ENCODE measurements at places on chromosomes 5 and 9.

GRCh38 chr9:36328798-36329411 lies 70.7 kb upstream of the GNE start:
- no peak for DNase-seq

DNA sequence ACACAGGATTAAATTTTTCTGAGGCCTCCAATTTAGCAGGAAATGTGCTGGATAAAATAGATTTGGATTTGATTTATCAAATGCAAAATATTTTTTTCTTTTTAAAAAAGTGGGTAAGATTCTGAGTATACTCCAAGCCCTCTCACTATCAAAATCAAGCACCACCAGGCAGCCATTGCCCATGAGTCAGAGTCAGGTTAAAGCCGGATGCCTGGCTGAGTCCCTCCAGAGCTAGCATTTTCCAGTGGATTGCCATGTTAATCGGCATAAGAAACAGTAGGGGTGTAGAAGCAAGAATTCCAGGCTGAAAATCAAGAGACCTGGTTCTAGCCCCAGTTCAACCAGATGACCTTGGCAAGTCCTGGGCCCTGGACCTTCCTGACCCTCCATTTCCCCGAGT lies 85.3 kb downstream of the FAM114A2 start:
- no peak for DNase-seq

GRCh38 chr5:134846641-134846960 lies 833 bp downstream of the C5orf24 start:
- no peak for DNase-seq

GRCh38 chr5:103010168-103010567 lies 109.8 kb downstream of the GIN1 start:
- no peak for DNase-seq

GRCh38 chr9:129030191-129030590 lies 2.1 kb upstream of the SH3GLB2 start:
- DNase-seq, result no peak

All from stimulated activated CD8-positive, alpha-beta memory T cell treated with anti-CD3 and anti-CD28 coated beads, Interleukin-2, amount 100 ng/mL, for 1 hour (primary cell).